NCI-H1092 treated with DMSO at 0.1 percent for 48 hours (cell line): ENCODE measurements at places on chromosomes 3 and 15.

GRCh38 chr15:36778531-36778930 is 199.1 kb downstream of the CDIN1 start:
- no peak for DNase-seq

DNA sequence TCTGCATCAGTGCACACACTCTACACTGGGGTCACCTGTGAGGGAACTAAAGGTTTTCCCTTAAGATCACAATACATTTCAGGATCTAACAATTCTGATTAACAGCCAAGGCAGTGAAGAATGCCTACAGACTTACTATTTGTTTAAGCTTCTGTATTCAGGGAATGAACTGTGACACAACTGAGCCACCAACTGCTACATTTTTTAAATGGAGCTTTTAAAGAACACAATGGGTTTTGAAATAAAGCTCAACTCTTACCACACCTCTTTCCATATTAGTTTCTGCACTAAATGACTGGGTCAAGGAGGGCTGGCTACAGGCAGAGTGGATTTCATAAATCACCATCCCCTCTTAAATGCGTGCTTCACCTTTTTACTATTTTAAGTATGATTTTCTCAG is 100.2 kb downstream of the TMCC1 start:
- no peak for DNase-seq

- DNase-seq = no peak
Observed at GRCh38 chr15:74453925-74454763, 6.8 kb downstream of the UBL7 start.

GRCh38 chr3:14832975-14833722 is 14.4 kb downstream of the FGD5 start:
- DNase-seq = no peak
